Endothelial cell (in vitro differentiated cells): ENCODE measurements at places on chromosomes 5 and 9. TPM values are rescaled to one million over a fixed set of nuclear protein-coding genes. Genes with fewer than 3 reads are reported as not detected.
A peak's percentile ranks its signal among the peaks of the same experiment; 100 is the strongest.

GRCh38 chr9:124452841-124453585 lies 2.8 kb downstream of the ADGRD2 start:
- H3K27ac ChIP-seq: no peak overlapping the region
- H3K4me3 ChIP-seq: no peak overlapping the region
- no peak for DNase-seq

DNA sequence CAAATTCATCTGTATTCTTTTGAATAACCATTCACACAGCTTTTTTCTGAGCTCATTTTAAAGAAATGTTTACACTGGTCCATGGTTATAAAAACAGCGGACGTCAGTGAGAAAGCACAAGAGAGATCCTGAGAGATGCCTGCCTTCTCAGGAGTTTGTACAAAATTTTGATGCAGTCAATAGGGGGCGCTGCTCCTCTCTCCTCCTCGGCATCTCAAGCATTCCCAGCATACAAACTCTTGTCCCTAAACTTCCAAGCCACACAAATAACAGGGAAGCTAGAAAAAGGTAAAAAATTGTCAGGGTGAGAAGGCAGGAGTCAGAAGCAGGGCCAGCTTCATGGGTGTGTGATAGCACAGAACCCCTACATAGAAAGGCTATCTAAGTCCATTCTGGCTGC lies 11.2 kb upstream of the CCDC152 start:
- peak; percentile 51 for DNase-seq
- no peak overlapping the region for H3K4me3 ChIP-seq
- H3K36me3 ChIP-seq: no peaks in the 10 kb centered on the region

- peaks cover 53% of the 10 kb centered on the region for H3K36me3 ChIP-seq
- H3K27ac ChIP-seq: no peak overlapping the region
- peaks cover 9% of the 10 kb centered on the region for H3K4me1 ChIP-seq
- no peak for DNase-seq
Measured at GRCh38 chr5:126912616-126913200, 117.7 kb downstream of the MARCHF3 start.

DNA sequence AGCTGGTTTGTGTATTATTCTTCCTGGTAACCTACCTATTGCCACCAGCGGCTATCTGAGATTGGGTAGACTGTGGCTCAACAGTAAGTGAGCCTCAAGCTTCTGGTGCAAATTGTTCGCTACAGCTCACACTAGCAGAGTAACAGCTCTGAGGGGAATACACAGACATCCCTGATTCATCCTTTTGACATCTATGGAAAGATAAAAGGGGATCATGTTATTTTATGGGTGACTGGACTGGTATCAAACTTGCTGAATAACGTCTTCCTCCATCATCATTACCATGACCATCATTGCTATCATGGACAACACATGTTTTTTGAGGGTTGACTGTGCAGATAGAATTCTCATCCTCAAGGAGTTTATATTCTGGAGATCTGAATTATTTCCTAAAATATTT lies 129.6 kb downstream of the PIK3R1 start:
- H3K4me1 ChIP-seq: peaks cover 9% of the 10 kb centered on the region
- no peak for DNase-seq
- no peak overlapping the region for H3K4me3 ChIP-seq
- peaks cover 6% of the 10 kb centered on the region for H3K36me3 ChIP-seq
- H3K27me3 ChIP-seq: peaks cover 2% of the 10 kb centered on the region

DNA sequence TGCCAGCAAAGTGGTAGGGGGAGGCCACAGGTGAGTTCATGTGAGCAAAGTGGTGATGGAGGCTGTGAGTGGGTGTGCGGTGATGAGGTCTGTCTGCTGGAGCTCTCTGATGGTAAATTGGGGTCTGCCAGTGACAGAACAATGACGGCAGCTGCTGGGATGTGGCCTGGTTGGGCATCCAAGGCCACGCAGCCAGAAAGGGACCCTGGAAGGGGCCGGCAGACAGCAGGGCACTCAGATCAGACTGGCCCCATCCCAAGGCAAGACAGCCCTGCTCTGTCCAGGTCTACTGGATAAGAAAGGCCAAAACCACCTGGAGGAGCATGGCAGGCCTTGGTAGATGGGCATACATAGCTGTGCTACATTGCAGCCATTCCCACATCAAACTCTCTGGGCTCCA lies 412.9 kb upstream of the RGMB start:
- H3K4me1 ChIP-seq: no peaks in the 10 kb centered on the region
- no peaks in the 10 kb centered on the region for H3K27me3 ChIP-seq
- no peaks in the 10 kb centered on the region for H3K36me3 ChIP-seq
- no peak for DNase-seq

GRCh38 chr5:15914638-15915037 lies 265.0 kb downstream of the MARCHF11 start:
- peaks cover 7% of the 10 kb centered on the region for H3K4me1 ChIP-seq
- DNase-seq: no peak
- H3K36me3 ChIP-seq: no peaks in the 10 kb centered on the region

GRCh38 chr9:101999441-101999840 lies 261.0 kb upstream of the GRIN3A start:
- H3K36me3 ChIP-seq: peaks cover 7% of the 10 kb centered on the region
- H3K4me3 ChIP-seq: no peak overlapping the region
- no peak overlapping the region for H3K27ac ChIP-seq
- DNase-seq: no peak
- H3K4me1 ChIP-seq: no peaks in the 10 kb centered on the region

Gene WDR31
- total RNA-seq: 0.95 TPM

Gene RASEF
- 0.28 TPM for total RNA-seq

Gene ELAVL2
- 10.3 TPM for total RNA-seq

Gene C9
- total RNA-seq: not detected

Gene ADRB2
- total RNA-seq: 0.36 TPM

Gene SPINK6
- total RNA-seq: not detected
